Stimulated activated CD8-positive, alpha-beta memory T cell treated with anti-CD3 and anti-CD28 coated beads, Interleukin-4, amount 100 ng/mL, for 4 hours (primary cell): ENCODE measurements at places on chromosomes 1 and 21.
A peak's percentile ranks its signal among the peaks of the same experiment; 100 is the strongest.

DNA sequence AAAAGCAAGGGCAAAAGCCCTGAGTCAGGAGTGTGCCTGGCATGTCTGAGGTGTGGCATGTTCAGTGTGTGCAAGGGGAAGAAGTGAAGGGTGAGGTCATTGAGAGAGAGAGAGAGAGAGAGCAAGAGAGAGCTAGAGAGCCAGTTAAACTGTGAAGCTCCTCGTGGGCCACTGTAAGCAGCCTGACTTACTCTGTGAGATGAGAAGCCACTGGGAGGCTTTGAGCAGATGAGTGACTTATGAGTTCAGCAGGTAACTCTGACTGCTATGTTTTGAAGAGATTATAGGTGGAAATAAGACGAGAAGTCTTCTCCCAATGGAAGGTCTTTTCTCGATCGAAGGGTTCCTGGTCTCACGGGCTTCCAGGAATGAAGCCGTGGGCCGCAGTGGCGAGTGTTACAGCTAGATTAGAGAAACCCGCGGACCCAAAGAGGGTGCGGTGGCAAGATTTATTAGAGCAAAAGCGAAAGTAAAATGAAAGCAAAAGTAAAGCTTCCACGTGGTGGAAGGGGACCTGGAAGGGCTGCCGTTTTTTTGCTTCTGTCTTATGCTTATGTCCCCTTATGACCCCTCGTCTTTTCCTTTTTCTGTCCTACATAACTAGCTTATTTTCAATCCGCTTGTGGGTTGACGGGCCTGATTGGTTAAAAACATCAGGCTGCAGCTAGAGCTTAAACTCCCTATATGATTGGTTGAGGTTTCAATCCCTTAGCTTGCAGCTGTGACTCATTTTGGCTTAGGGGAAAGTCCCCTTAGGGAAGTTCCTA lies 323.1 kb upstream of the FAM78B start:
- peak; percentile 15 for DNase-seq

- DNase-seq = no peak
These were observed 54.3 kb upstream of the LGALS8 start for GRCh38 chr1:236469466-236469865.

- no peak for DNase-seq
These were observed 38.5 kb downstream of the PYHIN1 start for GRCh38 chr1:158969855-158970254.

DNA sequence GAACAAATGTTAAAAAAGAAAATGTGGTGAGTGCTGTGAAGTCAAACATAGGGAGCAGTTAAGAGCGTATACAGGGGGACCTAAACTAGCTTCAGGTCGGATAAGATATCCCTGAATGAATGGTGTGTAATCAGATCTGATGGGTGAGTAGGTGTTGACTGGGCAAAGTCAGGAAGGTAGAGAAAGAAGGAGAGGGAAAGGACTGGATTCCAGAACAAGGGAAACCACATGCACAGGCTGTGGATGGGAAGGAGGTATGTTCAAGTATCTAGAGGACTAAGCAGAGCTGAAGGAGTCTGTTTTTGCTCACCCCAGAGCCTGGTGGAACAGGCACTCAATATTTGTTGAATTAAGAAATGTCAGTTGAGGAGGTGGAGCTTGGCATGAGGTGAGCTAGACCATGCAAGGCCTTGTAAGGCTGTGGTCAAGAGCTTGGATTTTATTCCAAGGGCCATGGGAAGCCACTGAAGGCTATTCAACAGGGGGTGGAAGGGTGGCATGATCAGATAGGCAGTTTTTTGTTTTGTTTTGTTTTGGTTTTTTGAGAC lies 27.4 kb downstream of the MAP7D1 start:
- DNase-seq = no peak

GRCh38 chr1:76186554-76187170 lies 112.1 kb downstream of the ST6GALNAC3 start:
- DNase-seq = no peak

DNA sequence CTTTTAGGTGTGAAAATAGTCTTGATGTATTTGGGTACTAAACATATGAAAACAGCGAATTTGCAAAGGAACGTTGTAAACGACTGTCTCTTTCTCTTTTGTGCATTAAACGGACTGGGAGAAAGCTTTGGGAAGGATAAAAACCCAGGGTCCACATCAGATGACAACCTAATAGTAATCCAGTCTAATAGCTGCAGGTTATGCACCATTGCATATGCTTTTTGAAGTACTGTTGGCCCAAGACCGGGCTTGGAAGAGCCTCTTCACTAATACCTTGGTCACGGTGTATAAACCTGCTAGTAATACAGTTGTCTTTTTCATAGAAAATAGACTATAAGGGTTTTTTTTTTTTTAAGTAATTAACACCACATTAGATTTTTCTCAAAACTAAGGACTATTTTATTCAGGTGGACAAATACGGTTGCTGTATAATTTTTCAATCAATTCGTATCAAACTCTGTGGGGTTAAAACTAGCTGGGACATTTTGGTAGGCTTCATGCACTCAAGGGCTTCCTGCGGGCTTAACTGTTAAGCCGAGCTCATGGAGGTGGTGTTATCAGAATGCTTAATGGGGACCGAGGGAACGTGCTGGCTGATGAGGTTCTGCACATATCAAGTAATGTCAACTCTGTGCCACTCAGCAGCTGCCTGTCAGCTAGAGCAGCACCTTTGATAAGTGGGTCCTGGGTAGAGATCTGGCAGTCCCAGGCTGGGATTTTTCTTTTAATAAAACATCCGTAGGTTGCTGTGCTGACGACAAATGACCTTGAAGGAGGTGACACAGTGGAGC lies 2.1 kb downstream of the RYR2 start:
- DNase-seq = no peak

GRCh38 chr1:156140879-156141707 lies 12.3 kb upstream of the SEMA4A start:
- DNase-seq = no peak

GRCh38 chr1:57908147-57908890 lies 484.5 kb upstream of the DAB1 start:
- no peak for DNase-seq

DNA sequence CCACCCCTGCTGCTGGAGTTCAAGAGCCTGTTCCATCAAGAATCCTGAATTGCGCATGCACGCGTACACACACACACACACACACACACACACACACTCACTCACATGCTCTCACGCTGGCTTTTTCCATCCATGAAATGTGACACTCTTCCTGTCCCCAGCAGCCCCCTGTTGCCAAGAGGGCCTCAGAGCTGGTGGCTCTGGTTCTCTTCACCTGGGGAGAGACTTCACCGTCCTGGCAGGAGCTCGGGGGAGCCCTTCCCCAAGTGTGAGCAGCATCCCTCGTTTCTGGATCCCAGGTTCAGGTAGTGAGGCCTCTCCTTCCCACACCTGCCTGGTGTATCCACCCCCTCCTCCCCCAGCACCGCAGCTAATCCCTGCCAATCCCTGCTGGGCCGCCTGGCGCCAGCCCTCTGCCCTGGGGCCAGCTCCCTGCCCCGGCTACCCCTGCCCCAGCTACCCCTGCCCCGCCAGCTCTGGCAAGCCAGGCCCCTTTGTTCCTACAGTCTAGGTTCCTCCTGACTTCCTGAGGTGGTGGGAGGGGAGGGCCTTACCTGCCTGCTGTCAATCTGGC lies 9.9 kb downstream of the PLOD1 start:
- DNase-seq = no peak

DNA sequence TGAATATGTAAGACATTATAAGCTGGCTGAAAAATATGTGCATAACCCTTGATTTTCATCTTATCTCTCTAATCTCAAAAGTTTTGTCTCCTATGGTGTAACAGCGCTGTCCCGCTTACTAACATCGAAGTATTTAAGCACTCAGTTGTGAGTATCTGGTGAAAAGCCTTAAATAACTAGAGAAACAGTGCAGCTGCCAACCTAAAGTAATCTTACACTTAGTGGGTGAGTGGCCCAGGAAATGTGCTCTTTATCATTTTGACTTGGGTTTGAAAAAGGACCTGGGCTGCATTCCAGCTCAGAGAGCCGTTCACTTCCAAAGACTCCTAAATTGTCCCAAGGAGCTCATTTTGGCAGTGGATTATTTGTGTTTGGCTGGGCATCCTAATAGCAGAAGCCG lies 225.9 kb downstream of the SPATA17 start:
- no peak for DNase-seq

- DNase-seq = no peak
These were observed 12.2 kb upstream of the CLSTN1 start for GRCh38 chr1:9835758-9836631.

DNA sequence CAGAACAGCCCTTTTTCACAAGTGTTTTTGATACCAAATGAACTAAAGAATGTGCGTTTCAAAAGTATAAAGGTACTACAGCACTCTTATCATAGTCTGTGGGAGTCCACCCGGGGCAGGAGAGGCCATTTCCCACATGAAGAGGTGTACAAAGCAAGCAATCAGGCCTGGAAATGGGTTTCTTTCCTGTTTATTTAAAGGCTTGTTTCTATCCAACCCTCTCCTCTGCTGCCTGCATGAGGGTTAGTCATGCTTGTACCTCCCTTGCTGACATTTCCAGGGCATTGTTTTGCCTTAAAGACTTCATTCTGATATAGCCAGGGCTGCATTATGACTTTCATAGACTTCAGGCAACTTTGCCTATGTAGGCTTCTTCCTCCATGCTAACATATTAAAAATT lies 11.6 kb downstream of the SELP start:
- no peak for DNase-seq

DNA sequence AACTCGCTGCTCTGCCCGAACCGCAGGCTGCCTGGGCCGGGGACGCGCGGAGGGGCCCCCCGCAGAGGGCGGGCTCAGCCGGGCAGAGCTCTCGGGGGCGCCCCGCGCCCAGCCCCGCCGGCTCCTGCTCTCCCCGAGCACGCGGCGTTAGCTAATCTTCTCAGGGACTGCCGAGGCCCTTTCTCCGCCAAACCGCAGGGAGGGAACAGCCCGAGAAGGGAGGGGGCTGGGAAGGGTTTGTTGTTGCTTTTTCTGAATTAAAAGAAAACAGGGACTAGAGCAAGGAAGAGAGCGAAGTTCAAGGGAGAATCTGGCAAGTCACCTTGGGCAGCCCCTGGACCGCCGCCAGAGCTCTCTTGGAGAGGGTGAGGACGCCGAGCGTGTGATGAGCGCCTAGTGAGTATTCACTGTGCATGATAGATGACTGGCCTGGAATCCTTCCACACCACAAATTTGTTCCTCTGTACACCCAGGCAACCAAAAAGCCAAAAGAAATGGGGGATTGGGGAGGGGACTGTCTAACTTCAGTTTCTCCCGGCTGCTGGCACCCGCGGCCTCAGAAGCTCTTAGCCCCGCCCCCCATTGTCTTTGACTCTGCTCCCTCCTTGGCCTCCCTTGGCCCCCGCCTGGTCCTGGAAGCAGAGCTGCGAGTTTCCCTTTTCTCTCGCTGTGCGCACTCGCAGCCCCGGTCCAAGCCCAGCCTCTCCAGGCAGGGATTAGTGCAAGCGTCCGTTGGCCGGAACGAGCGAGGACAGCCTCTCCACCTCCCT lies 19.7 kb upstream of the LMX1A start:
- DNase-seq = no peak

DNA sequence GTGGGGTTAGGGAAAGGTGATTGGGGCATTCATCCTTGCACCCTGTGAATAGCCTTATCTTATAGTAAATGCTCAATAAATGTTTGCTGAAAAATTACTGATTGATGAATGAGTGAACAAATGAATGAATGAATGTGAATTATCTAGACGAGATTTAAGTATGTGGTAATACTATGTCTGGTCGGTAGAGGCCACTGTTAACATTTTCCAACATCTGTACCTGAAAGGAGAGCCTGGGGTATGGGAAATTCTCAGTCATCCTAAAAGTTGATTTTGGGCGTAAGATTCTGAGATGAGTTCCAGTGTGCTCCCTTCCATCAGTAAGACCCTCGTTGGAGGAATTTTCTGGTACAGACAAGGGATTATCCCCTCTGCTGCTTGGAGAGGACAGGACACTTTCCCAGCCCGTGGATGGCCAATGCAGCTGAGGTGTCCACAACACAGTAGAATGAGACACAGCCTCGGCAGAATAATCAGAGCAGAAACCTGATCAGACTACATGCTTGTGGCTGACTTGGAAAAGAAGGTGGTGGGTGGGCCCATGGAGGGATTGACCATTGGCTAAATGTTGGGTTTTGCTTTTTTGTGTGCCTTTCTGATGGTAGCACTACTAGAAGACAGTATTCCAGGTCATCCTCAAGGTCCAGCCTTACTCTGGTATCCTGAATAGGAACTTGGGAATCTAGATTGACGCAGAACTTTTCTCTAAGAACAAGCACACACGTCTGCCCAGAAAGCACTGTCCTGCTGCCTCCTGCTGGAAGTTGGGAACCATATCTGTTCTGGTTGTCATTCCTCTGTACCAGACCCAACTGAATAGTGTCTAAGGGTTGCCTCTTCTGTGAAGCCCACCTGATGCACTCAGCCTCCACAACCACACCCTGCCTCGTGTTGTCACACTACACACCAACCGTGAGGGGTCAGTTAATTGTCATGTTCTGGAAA lies 262.0 kb downstream of the TNR start:
- DNase-seq = no peak
